Thoracic aorta endothelial cell (primary cell): ENCODE measurements at places on chromosomes 1 and 21. TPM values are rescaled to one million over a fixed set of nuclear protein-coding genes. Genes with fewer than 3 reads are reported as not detected.

The PLA2G2F gene
- total RNA-seq = not detected in 2 replicates

The SYT11 gene
- 36.2 and 39.1 TPM in 2 replicates for total RNA-seq

The SPRR2G gene
- total RNA-seq = not detected in 2 replicates

The APCS gene
- total RNA-seq = not detected in 2 replicates

The EXTL1 gene
- total RNA-seq = under 0.01 TPM in 2 replicates

The CAMSAP2 gene
- 69.9 and 73.9 TPM in 2 replicates for total RNA-seq
